ENCODE measurements at places on chromosomes 6 and 20. TPM values are rescaled to one million over a fixed set of nuclear protein-coding genes. Genes with fewer than 3 reads are reported as not detected.

GRCh38 chr6:142356201-142356883, 54.5 kb downstream of the ADGRG6 start:
- H3K4me1 ChIP-seq = no peaks in the 10 kb centered on the region
- no peak for DNase-seq

The SLC22A7 gene
- total RNA-seq = not detected

DNA sequence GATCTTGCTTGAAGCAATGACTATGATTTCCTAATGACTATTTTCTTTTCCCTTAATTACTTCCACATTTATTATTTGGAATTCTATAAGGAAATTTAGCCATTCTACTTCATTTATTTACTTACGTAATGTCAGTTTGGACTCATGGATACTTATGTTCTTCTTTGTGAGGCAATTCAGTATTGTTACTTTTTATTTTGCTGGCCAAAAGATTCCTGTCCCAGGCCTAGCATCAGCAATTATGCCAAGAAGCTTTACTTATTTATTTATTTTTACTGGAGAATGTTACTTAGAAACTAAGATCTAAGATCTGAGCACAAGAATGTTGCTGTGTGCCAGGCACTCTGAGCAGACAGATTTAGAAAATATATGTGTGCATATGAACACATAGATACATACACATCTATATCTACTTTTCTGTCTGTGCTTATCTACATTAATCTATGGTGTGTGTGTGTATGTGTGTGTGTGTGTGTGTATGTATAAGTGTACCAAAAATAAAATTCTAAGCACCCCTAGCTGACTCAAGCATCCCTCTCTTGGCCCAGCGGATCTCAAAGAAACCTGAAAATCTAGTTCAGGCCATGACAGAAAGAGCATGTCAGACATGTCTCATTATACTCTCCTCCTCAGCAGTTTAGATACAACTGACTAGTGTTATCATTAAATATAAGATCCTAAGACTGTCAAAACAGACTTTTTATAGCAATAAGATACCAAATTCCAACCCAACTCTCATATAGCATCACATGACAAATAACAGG, 640.0 kb upstream of the GJE1 start:
- H3K27ac ChIP-seq = no peak overlapping the region
- H3K36me3 ChIP-seq = no peaks in the 10 kb centered on the region
- no peaks in the 10 kb centered on the region for H3K27me3 ChIP-seq
- H3K4me1 ChIP-seq = no peaks in the 10 kb centered on the region

The SLC17A2 gene
- total RNA-seq = not detected

DNA sequence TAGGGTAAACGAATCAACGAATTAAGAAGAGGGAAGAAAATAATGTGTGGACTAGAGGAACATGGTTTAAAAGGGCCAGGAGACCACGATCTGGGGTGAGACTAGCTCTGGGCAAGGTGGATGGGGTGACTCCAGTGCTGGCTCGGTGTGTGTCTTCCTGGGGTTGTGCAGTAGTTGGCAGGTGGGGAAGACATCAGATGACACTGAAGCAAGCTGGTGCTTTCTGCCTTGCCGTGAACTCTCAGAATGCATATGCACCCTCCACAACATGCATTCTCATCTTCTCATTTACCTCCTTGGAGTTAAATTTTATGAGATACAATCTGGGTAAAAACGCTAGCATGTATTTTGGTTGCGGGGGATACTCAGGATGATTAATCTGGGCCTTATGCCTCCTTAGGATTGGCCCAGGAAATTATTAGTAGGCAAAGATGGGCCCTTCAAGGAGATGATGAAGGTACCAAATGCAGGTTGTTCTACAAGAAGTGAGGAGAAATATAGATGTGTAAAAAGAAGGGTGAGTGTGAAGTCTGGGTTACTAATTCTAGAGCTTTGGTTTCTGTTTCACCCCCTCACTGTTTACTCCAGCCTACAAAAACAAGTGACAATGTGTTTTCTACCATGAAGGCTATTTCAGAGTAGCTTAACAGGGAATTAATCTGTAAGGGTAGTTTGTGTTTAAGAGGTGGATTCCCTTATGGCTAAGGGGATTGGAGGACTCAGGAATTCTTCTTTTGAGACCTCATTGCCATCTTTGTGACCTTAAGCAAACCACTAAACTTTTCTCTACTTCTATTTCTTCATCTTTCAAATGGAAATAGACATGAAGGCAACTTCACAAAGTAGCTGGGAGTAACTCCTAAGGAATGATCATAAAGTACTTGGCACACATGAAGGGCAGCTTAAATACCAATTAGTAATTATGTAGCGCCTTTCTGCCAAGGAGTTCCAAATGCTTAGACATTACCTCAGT, 71.0 kb upstream of the SUPT3H start:
- H3K27me3 ChIP-seq = no peaks in the 10 kb centered on the region
- no peak overlapping the region for H3K27ac ChIP-seq
- peaks cover 27% of the 10 kb centered on the region for H3K4me1 ChIP-seq
- H3K4me3 ChIP-seq = no peak overlapping the region
- DNase-seq = no peak

DNA sequence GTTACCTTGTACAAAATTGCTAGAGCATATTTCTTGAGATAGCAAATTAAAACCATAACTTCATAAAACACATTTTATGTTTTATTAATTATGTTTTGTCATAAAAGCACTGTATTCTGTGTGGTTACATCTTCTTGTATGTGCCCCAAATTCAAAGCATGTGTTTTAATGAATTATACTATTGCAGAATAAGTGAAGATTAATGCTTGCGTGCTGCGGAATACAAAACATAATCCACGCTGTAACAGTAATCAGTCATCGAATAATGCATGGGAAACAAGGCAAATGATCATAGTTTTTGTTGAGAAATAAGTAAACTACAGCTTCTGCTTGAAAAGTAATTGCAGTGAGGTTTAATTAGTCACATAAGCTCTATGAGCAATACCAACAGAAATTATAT, 459.2 kb upstream of the SOX4 start:
- no peaks in the 10 kb centered on the region for H3K4me1 ChIP-seq
- H3K27ac ChIP-seq = no peak overlapping the region
- H3K27me3 ChIP-seq = no peaks in the 10 kb centered on the region
- H3K36me3 ChIP-seq = no peaks in the 10 kb centered on the region
- DNase-seq = no peak
- no peak overlapping the region for H3K4me3 ChIP-seq

The REV3L gene
- total RNA-seq = 27.0 TPM

GRCh38 chr20:4702562-4703280, 19.0 kb upstream of the PRND start:
- no peak overlapping the region for H3K4me3 ChIP-seq
- no peak for DNase-seq
- peaks cover under 1% of the 10 kb centered on the region for H3K4me1 ChIP-seq
- H3K27ac ChIP-seq = no peak overlapping the region
- no peaks in the 10 kb centered on the region for H3K27me3 ChIP-seq

The GNAS-AS1 gene
- 0.68 TPM for total RNA-seq

DNA sequence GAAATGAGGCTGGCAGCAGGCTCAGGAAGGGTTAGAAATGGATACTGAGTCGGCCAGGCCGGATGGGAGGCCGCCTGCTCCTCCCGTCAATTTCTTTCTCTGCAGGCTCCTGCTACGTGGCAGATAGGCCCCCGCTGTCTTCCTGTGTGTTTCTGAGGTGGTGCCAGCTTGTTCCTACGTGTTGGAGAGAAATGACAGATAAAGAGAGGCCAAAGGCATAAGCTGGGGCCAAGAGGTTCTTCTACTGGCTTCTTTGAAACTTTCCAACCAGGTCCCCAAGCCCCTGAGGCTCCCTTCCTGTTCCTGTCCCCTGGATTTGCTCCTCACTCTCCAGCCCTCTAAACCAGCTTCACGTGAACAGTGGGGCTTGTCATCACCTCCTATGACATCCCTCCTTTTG, 76.8 kb downstream of the TCP11 start:
- no peak overlapping the region for H3K4me3 ChIP-seq
- H3K27me3 ChIP-seq = no peaks in the 10 kb centered on the region
- no peak for DNase-seq
- H3K36me3 ChIP-seq = peaks cover 6% of the 10 kb centered on the region
- H3K27ac ChIP-seq = no peak overlapping the region
- H3K4me1 ChIP-seq = no peaks in the 10 kb centered on the region

The ARMC12 gene
- total RNA-seq = 0.38 TPM

The BNIP5 gene
- not detected for total RNA-seq

The SOX18 gene
- total RNA-seq = not detected

The GLP1R gene
- not detected for total RNA-seq

DNA sequence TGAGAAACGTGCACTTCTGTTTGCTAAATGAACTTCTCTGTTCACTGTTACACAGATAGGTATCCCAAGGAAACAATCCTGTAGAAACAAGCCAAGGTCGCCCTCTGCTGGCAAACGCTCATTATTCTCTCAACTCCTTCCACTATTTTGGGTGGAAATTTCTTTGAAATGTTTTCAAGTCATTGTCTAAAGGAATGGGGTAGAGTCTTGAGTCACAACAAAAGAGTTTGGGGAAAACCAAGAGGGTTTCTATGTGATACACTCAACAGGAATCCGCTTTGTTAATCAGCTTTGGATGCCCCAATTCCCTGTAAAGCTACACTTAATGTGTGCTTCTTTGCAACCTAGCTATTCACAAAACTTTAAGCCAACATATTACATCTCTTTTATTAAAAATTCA, 4.6 kb upstream of the RAE1 start:
- H3K36me3 ChIP-seq = no peaks in the 10 kb centered on the region
- DNase-seq = peak; percentile 35
- no peak overlapping the region for H3K27ac ChIP-seq
- H3K27me3 ChIP-seq = no peaks in the 10 kb centered on the region
- peaks cover under 1% of the 10 kb centered on the region for H3K4me1 ChIP-seq

DNA sequence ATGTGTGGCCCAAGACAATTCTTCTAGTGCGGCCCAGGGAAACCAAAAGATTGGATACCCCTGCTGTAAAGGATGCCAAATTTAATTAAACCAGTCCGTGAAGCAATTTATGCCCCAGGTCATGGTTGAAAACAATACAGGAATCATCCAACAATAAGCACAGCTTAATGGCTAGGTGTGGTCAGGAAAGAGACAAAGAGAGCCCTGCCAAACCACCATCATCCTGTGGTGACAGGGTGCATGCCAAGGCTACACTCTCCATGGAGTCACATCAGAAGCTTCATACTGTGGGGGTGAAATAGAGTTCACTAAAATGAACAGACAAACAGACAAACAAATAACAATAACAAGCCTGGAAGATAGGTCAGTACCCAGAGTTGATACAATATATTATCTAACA, 62.7 kb downstream of the DZANK1 start:
- H3K4me3 ChIP-seq = no peak overlapping the region
- no peaks in the 10 kb centered on the region for H3K36me3 ChIP-seq
- no peak for DNase-seq
- H3K27ac ChIP-seq = no peak overlapping the region

DNA sequence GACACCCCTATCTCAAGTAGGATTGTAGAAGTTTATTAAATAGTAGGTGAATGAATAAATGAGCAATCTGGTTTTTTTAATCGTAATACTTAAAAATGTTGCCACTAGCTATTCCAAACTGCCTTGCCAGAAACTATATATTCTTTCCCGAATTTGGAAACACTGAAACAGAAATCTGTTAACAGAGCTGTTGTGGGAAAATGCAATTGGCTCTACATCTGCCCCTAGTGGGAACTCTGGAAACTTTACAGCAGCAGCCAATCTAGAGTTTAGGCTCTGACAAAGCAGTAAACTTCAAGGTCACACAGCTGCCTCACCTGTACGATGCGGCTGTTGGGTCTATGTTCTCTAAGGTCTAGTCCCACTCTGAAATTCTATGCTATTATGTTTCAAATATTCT, 41.7 kb downstream of the SYNE1 start:
- DNase-seq = no peak
- no peak overlapping the region for H3K4me3 ChIP-seq
- no peak overlapping the region for H3K27ac ChIP-seq
- H3K36me3 ChIP-seq = no peaks in the 10 kb centered on the region

DNA sequence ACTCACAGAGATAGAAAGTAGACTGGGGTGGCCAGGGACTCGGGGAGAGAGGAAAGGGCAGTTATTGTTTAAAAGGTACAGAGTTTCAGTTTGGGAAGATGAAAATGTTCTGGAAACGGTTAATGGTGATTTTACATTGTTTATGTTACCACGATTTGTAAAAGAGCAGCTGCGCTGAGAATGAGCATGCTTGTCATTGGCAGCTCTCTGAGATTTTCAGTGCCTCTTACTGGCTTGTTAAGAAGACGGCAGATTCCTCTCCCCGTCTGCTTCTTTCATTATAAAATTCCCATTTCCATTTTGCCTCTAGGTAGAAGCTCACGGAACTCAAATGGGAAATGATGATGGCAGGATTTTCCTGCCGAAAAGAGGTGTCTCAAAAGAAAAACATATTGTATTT, 39.7 kb upstream of the PPP1R3G start:
- no peak overlapping the region for H3K4me3 ChIP-seq
- no peak for DNase-seq
- no peaks in the 10 kb centered on the region for H3K4me1 ChIP-seq
- H3K36me3 ChIP-seq = no peaks in the 10 kb centered on the region
- no peak overlapping the region for H3K27ac ChIP-seq

DNA sequence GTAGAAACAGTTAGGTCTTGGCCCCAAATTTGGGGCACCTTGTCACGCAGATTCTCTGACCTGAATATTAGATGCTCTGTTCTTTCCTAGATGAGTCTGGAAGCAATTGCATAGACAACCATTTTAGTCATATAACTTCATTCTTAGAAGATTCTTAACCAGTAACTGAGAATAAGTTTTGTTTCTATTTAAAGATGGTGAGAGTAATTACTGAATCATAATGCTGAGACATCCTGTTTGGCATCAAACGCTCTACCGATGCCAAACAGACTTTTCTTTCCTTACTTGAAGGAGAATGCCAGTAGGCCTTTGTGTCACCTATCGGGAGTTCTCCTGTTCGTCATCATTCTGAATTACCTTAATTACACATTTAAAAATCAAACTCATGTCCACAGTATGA, 131.6 kb upstream of the ID4 start:
- no peak overlapping the region for H3K27ac ChIP-seq
- H3K4me3 ChIP-seq = no peak overlapping the region
- no peaks in the 10 kb centered on the region for H3K36me3 ChIP-seq
- no peaks in the 10 kb centered on the region for H3K27me3 ChIP-seq

- no peak overlapping the region for H3K4me3 ChIP-seq
- DNase-seq = no peak
- no peaks in the 10 kb centered on the region for H3K27me3 ChIP-seq
Measured at GRCh38 chr20:4848041-4848440, 126.3 kb downstream of the PRND start.

DNA sequence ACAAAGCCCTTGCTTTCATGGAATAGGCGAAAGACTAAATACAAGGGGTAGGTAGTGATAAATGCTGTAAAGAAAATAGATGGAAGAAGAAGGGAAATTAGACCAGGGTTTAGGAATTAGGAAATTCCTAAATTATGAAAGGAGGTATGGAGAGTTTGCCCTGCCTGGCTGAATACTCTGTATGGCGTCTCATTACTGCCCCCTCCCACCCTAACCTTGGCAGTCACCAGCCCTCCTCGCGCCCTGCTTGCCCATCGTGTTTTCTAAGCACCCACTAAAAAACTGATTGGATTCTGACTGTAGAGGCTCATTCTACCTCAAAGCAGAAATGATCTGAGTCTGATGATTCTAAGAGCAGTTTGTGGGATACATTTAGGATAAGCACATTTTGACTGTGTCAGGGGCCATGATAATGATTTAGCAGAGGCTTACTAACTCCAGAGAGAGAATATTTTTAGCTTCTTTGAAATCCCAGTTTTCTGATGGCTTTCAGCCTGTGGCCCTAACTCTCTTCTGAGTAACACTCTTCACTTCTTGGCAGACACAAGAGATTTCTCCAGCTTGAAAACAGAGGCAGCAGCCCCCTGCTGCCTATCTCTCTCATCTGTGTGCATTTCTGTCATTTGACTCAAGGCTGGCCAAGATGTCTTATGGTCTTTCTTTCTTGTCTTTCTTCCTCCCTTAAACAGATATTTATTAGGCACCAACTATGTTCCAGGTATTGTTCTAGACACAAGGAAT, 1.4 kb upstream of the CHD6 start:
- H3K36me3 ChIP-seq = no peaks in the 10 kb centered on the region
- H3K27ac ChIP-seq = no peak overlapping the region
- peaks cover 28% of the 10 kb centered on the region for H3K4me1 ChIP-seq
